ENCODE measurements at places on chromosomes 12 and 14.

- no peak for DNase-seq
Measured at GRCh38 chr12:99390707-99391106, 256.8 kb upstream of the GARIN6 start.

DNA sequence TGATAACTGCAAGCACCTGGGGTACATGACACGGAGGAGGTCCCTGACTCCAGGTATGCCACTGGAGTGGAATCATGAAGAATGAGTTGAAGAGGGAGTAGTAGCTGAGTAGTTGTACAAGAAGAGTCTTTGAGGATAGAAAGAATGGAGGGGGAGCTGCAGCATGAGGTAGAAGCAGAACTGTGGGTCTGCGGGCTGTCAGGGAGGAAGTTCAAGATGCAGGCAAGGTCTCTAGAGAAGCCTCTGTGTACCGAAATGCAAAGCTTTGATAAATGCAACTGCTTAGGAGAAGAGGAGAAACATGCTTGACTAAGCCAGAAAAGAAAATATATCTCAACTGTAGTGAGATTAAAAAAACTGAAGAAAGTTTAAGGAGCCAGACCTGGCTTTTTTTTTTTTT, 91.5 kb downstream of the CPNE8 start:
- DNase-seq, result no peak

- DNase-seq, result no peak
Measured at GRCh38 chr12:94643606-94644005, 6.8 kb downstream of the TMCC3 start.

- no peak for DNase-seq
Measured at GRCh38 chr12:56146492-56147460, 5.6 kb upstream of the MYL6B start.

- no peak for DNase-seq
Measured at GRCh38 chr14:76922584-76922983, 96.4 kb downstream of the LRRC74A start.

DNA sequence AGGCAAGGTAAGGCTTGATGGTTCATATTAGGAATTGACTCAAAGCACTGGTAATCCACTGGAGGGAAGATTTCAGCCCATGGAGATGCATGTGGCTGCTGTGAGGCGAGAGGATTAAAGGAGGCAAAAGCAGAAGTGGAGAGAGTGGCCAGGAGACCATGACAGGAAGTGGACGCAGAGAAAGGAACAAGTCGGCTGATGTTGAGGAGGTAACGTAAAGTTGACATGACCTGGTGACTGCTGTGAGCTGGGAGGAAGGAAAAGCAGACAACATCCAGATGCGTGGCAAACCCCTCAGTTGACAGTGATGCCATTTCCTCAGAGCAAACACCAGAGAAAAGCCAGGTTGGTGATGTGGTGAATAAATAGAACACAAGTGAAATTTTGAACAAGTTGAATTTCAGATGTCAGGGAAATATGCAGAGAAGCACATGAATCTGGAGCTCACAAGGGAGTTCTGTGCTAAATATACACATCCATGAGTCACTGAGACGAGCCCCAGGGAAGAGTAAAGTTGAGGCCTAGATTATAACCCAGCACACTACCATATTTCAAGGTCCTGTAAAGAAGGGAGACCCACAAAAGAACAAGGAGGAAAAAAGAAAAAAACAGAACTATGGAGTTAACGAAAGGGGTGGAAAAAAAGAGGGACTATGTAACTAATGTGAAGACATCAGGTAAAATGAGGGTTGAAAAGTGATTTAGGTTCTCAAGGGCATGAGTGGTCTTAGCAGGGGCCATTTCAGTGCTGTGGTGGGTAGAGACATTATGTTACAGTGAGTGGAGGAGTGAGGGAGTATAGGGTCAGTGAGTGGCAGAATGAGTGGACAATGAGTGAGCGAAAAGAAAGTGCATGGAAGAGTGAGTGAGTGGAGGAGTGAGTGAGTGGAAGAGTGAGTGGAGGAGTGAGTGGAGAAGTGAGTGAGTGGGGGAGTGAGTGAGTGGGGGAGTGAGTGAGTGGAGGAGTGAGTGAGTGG, 61.6 kb upstream of the GZMB start:
- DNase-seq, result no peak

DNA sequence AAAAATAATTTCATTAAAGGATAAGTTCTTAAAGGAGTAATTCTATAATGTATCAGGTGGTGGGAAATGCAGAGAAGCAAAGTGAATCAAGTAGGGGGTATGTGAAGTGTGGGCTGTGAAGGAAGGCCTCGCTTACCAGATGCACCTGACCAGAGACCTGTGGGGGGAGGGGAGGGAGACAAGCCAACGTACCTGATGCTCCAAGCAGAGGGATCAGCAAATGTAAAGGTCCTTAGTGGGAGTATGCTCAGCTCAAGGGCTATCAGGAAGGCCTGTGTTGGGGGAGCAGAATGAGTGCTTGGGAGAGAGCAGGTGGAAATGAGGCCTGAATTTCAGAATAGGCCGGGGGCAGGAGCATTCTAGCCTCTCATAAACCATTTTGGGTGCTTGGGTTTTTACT, 57.1 kb downstream of the ANO4 start:
- DNase-seq, result no peak
